ENCODE measurements at places on chromosomes 12 and 14.

DNA sequence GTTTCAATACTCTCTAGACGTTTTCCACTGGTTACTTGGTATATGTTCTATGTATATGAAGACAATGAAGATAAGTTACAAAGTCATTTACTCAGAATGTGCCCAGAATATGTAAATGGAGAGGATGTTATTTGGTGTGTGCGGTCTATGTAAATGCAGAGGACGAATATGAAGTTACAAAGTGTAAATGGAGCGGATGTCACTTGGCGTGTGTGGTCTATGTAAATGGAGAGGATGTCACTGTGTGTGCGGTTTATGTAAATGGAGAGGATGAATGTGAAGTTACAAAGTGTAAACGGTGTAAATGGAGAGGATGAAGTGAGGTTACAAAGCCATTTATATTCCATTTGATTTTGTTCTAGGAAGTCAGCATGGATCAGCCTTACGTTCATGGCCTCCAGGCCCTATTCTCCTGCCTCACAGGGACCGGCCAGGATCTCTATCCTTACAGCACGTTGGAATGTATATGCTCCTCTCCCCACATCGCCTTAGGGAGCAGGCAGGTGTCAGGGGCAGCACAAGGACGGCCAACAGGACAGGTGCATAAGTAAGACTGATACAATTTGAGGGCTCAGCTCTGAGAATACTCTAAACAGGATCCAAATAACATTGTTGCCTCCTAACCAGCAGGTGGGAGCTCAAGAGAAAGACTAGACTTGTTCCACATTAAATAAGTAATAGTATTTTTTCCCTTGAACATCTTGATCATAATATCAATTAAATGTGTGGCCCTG is 42.4 kb downstream of the GLRX5 start:
- DNase-seq: no peak

DNA sequence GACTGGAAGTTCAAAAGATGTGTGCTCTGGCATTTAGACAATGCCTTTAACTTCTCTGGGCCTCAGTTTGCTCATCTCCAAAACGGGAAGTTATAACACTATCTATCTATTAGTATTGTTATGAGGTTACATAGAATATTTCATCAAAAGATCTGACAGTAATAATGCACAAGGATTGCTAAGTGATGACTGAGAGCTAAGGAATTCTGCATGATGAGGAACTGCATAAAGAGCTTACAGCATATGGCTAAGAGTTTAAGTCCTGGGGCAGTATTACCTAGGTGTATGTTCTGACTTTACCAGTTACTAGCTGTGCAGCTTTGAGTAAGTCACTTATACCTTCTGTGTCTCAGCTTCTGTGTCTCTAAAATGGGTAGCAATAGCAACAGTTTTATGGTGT is 160.1 kb upstream of the TMPO start:
- no peak for DNase-seq

DNA sequence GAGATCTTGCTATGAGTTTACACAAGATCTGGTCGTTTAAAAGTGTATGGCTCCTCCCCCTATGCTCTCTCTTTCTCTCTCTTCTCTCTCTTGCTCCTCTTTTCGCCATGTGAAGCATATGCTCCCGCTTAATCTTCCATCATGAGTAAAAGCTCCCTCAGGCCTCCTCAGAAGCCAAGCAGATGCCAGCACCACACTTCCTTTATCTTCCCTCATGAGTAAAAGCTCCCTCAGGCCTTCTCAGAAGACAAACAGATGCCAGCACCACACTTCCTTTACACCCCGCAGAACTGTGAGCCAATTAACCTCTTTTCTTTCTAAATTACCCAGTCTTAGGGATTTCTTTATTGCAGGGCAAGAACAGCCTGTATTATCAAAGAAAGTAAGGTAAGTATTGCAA is 152.4 kb downstream of the SEC23A start:
- DNase-seq: no peak

DNA sequence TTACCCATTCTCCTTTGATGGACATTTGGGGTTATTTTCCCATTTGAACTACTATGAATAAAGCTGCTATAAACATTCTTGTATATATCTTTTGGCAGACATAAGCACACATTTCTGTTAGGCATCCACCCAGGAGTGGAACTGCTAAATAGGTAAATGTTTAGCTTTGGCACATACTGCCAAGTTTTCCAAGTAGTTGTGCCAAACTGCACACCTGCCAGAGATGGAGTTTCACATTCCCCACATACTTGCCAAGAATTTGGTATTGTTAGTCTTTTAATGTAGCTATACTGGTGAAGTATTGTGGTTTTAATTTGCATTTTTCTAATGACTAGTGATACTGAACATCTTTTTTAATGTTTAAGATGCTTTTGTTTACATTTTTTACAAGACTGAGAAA is 201.0 kb downstream of the GXYLT1 start:
- no peak for DNase-seq

DNA sequence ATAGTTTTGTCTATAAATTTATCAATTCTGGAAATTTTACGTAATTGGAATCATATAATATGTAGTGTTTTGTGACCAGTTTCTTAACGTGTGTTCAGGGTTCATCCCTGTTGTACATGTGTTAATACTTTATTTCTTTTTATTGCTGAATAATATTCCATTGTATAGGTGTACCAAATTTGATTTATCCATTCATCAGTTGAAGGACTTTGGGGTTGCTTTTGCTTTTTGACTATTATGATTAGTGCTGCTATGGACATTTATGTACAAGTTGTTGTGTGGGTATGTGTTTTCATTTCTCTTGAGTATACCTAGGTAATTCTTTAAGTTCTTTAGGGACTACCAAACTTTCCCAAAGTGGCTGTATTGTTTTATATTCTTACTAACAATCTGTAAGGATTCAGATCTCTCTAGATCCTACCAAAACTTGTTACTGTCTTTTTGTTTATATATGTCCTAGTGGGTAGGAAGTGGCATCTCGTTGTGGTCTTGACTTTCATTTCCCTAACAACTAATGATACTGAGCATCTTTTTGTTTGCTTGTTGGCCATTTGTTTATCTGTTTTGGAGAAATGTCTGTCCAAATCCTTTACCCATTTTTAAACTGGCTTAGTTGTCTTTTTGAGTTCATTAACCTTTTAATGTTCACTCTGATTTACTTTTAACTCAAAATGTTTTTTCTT is 14.9 kb downstream of the VRK1 start:
- no peak for DNase-seq

DNA sequence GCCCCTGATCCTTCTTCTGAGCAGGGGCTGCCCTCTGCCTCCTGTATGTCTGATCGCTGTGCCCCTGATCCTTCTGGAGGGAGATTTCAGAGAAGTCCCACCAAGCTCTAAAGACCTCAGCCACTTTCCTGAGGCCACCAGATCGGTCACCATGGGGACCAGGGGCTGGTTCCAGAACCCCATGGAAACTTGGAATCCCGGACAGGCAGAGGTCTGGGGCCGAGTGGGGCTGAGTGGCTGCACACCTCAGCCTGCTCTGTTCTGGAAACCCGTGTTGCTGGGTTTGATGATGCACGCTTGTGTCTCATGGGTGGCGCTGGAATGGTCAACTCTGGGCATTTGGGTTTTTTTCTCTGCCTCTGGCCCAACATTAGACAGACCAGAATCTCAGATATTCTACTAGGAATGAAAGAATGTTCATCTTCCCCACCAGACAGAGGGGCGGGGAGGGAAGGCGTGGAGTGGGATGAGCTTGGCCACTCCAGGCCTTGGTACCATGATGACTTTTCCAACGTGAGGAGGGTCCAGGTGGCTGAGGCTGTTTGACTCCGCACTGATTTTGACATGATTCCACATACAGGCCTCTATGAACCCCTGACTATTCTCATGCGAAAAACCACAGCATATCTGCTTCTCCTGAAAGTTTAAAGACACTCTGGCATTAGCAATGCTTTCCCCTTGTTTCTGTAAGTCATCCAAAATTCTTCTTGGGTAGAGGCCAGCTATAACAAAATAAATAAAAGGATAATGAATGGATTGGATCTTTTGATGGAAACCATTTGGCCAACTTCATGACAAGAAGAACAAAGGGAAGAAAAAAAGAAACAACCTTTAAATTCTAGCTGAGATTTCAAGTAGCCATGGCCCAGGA is 114.5 kb downstream of the ADGRD1 start:
- no peak for DNase-seq

DNA sequence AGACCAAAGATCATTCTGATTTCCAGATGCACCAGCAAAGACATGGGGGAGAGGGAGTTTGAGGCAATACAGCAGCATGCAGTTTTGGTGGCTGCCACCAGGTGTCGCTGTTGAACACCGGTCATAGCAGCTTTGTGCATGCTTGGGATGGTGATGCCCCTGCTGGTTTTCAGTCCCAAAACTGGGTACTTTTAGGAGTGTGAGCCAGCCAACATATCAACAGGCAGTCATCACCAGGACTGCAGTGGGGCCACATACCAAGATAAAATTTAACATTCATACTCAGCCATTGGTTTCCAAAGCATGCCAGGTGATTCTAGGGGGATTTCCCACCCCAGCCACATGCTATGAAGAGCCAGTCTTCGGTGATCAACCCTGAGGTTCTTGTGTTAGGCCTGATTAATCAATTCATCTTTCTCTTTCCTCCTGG is 64.2 kb downstream of the PHETA1 start:
- peak; percentile 6 for DNase-seq

- no peak for DNase-seq
Measured at GRCh38 chr12:49956663-49957569, 4.8 kb upstream of the AQP5 start.

Data from CD4-positive, alpha-beta T cell treated with Interleukin-2 at 100 ng/mL for 4 hours (primary cell).